ENCODE measurements at places on chromosomes 12 and 14.

DNA sequence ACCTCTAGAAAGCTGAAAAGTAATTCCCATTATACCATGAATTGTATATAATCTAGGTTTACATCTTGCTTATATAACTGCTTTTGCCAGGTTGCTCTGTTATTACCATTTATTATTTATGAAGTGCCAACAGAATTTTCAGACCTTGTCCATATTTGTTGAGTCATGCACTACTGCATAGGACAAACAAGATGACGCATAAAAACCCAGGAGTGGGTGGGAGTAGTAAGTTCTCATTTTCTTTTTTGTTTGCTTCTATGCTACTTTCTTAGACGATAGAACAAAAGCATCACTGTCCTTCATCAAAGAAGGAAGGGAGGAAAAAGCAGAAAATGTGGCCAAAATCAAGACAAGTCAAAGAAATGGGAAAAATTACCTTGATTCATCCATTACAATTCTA lies 119.0 kb upstream of the RASSF8 start:
- DNase-seq, result no peak

GRCh38 chr12:43307126-43307525 lies 244.9 kb downstream of the ADAMTS20 start:
- DNase-seq, result no peak

DNA sequence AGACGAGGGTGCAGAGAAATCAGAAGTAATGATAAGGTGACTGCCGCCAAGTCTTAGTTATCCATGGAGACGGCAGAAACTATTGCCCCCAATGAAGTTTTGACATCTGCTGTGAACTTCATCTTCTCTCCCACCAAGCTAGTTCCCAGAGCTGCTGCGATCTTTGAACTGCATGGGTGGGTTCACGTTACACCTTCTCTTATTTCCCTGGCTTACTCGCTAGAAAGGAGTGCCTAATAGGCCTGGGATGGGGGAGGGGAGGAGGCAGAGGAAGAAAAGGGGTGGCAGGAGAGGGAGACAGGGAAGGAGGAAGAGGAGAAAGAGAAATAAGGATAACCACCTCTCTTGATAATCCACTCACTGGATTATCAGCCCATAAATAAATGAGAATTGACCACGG lies 157.1 kb downstream of the NTF3 start:
- no peak for DNase-seq

DNA sequence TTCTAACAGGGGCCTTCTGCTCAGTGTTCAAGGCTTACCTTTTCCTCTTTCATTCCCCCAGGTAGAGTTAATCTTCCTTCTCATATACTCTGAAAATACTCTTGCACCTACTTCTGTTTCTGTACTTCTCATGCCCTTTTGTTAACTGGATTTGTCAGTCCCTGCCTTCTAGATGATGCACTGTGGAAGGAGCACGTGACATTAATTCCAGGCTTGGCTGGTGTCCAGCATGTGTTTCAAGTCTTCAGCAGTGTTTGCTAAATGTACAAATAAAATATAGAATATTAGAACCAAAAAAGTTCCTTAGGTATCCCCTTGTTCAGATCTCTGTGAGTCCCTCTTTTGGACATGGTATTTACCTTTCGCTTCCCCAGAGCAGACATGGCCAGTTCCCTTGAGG lies 27.9 kb upstream of the EVL start:
- DNase-seq, result no peak

- DNase-seq, result no peak
Observed at GRCh38 chr14:77316872-77317301, 3.8 kb downstream of the POMT2 start.

DNA sequence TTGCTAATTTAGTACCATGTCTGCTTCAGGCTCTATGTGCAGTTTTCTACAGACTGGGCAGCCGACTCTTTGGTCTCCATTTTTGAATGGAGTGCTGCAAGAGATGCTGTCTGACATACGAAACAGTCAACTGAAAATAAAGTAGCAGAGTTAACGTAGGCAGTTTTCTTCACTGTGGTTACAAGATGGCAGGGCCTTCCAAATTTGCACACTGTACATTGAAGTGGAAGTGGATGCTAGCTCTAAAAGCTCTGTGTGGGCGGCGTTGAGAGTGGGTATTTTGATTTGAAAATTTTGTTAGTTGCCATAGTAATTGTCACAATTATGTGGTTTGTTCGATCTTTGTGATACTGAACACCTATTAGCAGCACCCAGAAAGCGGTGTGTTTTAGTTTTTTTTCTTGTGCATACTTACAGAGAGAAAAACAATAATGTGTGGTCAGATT lies 154.9 kb upstream of the ATP2B1 start:
- no peak for DNase-seq

DNA sequence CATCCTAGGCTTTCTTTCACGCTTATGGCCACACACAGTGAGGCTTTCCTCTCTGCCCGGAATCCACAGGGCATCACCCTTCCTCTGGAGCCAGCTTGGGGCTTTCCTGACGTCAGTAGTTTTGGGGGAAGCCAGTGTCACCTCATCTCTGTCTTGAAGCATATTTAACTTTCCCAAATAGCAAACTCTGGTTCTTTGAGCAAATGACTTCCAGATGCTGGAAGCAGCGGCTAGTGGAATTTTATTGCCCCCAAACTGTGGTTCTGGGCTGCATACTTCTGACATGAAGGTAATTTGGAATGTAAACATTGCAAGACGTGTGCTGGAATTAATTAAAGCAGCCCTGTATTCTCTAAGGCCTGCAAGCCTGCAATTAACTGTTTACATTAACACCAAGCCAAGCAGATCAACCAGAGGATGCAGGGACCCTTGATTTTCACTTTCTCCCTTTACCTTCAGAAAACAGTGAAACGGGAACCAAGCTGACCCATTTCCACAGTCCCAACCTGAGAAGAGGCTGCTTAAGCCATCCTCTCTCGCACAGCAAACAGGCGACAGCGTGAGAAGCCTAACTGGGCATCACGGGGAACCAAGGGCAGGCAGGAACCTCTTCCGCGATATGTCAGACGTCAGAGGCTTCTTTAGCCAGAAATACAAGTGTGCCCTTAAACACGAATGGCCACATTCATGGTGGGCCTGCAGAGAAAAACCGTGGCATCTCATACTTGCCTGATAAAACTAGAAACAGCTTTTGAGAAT lies 258.4 kb downstream of the CACNA1C start:
- no peak for DNase-seq

DNA sequence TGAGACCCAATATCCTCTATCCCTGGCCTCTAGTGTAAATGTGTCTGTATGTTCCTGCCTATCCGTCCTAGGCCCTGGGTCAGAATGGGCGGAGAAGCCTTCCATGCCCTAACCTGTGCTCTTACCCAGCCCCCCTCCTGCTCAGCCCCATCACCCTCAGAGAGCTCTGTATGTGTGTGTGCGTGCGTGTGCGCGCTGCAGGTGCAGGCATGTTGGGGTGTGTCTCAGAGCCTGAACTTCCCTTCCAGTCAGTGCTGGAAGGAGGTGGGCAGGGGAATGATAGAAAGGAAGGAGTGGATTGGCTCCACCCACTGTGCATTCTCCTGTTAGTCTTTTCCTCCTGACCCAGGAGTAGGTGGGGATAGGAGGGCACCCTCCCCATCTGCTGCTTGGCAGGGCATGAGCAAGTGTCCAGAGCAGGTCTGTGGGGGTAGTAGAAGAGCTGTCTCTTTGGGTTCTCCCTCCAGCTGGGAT lies 7.2 kb downstream of the NAB2 start:
- DNase-seq, result no peak

- no peak for DNase-seq
Observed at GRCh38 chr14:42802346-42802745, 1195.7 kb downstream of the LRFN5 start.

- no peak for DNase-seq
Observed at GRCh38 chr12:10207136-10207535, 5.5 kb upstream of the GABARAPL1 start.

- no peak for DNase-seq
Observed at GRCh38 chr12:116336542-116337065, 59.1 kb upstream of the MED13L start.

DNA sequence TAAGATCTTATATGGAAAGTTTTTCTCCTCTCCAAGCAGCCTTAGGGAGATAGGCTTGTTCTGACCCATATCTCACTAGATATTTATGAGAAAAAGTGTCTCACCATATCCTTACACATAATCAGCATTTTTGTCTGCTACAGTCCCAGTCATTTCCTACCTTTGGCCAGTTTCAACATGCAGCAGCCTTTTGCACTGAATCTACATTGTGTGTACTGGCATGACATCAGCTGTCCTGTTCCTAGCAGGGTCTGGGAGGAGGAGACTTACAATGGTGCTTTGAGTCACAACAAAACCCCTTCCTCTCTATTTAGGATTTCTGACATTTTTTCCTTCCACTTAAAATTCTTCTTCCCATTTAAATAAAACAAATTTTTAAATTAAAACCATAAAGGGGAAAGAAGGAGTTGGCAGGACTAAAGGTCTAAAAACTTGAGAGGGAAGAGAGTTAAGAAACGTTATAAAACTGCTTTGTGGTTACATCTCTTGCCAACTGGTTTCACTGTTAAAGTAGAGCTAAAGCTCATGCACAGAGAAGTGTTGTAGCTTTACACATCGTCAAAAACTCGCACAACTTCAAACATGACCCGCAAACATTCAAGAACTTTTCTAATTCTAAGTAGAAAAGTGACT lies 53.3 kb upstream of the CERS5 start:
- peak; percentile 52 for DNase-seq

DNA sequence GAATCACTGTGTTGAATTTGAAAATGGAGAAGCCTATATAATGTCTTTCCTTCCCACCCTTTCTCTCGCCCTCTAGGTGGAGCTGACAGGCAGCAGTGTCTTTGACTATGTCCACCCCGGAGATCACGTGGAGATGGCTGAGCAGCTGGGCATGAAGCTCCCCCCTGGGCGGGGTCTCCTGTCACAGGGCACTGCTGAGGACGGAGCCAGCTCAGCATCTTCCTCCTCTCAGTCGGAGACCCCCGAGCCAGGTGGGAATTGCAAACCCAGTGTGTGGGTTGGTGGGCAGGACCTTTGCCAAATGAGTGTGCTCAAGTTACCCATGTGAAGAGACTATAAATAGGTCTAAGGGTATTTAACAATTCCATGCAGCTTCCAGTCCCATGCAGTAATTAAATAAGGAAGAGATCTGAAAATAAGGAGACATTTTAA lies 274.7 kb downstream of the EGLN3 start:
- DNase-seq, result no peak

DNA sequence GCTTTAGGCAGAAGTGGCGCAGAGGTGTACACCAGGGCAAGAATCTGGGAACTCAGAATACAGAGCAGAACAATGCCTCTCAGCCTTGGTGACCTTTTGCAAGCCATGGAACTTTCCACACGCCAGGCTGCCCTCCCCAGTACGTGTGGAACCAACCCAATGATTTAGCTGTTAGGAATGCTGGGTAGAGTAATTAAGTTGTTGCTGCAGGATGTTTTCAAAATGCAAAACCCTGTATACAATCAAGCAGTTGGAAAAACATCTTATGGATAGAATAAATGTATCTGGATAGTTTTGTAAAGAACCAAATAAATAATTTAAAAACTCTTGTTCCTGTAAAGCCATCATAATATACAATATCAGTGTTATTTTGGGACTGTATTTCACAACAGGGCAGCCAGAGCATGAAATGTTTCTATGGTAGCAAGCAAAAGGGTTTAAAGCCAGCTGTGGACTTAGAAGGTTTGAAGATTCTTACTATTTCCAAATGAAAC lies 19.4 kb downstream of the PPP1R36 start:
- no peak for DNase-seq

GRCh38 chr12:53122961-53123468 lies 19.7 kb downstream of the SOAT2 start:
- peak; percentile 95 for DNase-seq

GRCh38 chr12:52748578-52748977 lies 28.6 kb downstream of the KRT76 start:
- no peak for DNase-seq

GRCh38 chr14:103304706-103305105 lies 29.3 kb upstream of the EIF5 start:
- DNase-seq, result no peak

- no peak for DNase-seq
Observed at GRCh38 chr14:79279645-79280597, 931.4 kb downstream of the DIO2 start.

- DNase-seq, result no peak
Observed at GRCh38 chr12:16962889-16963288, 356.9 kb upstream of the LMO3 start.

DNA sequence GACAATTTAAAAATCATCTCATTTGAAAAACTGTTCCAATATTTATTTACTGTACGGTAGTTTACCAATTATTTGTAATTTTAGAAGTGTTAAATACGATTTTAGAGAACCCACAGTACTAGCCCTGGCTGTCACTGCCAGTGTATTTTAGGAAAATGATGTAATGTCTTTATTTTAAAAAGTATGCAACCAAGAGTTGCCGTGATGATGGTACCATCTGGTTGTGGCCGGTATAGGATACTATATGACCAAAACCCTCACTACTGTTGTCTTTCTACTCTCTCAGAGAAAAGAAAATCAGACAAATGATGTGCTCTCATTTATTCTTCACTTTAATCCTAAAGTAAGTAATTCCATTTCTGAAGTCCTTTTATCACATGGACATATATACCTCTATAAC lies 395.0 kb downstream of the FOXG1 start:
- no peak for DNase-seq

- no peak for DNase-seq
Observed at GRCh38 chr12:117563706-117564105, 202.3 kb upstream of the NOS1 start.

DNA sequence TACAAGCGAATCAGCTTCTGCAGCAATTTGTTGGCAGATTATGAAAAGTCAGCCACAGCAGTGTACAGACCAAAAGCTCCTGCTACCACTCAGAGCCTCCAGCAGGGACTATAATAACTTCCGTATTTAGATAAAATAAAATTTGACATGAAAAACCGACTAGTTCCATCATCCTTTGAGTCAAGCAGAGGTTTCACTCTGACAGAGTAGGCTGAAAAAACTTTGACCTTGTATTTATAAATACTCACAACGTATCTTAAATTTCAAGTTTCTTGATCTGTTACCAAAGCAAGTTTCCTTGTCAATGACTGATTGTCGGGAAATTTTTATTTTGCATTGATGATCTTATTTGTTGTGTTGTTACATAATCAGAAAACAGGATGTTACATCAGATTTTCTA lies 283.4 kb downstream of the DAD1 start:
- no peak for DNase-seq

DNA sequence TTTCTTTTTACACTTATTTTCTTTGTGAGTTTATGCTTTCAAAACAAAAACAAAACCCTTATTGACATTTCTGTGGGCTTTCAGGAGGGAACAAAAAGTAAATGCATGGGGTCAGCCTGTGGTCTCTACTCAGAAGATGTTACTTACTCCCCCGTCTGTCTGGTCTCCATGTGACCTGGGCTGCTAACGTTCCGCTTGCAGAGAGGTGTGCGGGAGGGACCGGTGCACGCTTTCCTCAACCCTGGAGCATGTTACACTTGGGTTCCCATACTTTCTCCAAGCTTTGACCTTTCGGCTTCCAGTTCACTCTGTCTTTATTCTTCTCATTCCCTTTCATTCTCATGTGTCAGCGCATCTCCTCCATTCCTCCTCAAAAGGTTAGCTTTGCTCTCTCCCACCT lies 36.5 kb downstream of the ZC3H14 start:
- no peak for DNase-seq

GRCh38 chr14:104522926-104523545 lies 56.5 kb upstream of the C14orf180 start:
- no peak for DNase-seq

GRCh38 chr12:28032811-28033537 lies 60.4 kb upstream of the PTHLH start:
- no peak for DNase-seq

GRCh38 chr12:65825507-65826352 lies 1.4 kb downstream of the HMGA2 start:
- DNase-seq, result no peak
